Endodermal cell (in vitro differentiated cells): ENCODE measurements at places on chromosomes 6 and 20.

GRCh38 chr20:41627001-41627495 lies 8.9 kb upstream of the CHD6 start:
- no peak for DNase-seq

DNA sequence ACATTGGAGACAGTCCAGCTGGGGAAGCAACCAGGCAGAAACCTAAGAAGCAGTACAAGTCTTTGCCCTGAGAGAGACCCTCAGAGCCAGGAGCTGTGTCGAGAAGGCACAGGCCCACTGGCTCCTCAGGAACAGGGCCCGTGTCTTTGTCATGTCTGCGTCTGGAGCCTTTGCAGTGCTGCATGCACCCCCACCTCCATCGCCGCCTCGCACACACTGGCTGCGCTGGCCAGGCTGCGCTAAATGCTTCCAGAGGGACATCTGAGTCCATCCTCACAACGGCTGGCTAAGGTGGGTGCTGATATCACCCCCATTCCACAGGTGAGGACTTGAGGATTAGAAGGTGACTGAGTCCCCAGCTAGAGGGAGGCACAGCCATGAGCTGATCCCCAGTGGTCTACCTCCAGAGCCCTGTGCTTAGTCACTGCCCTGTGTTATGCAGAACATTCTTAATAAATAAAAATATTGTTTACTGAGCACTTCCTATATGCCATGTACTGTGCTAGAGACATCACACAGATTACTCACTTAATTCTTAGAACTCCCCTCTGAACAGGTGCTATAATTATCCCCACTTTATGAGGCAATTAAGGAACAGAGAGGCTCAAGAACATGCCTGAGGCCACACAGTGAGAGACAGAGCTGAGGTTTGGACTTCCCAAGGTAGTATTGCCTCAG lies 27.6 kb downstream of the GABRR2 start:
- no peak for DNase-seq

DNA sequence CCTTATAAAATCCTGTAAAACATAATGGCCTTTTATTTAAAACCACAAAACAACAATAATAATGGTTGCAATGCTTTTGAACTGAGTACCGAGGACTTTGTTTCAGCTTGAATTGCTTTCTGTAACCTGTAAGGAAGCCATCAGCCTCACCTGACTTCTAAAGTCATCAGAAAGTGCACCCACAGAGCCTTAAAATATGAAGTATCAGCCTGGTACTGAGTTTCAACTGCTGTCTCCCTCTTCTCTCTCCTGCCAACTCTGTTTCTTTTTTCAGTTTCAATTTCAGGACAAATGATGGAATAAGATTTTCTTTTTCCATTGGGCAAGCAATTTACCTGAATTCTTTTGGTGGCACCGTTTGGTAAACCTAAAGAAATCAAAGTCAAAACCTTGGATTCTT lies 119.4 kb downstream of the PHACTR1 start:
- DNase-seq, result no peak

- DNase-seq, result peak; percentile 81
These were observed 44.0 kb downstream of the EFCAB8 start for GRCh38 chr20:32902456-32903420.

- no peak for DNase-seq
These were observed at the start of gene LTB for GRCh38 chr6:31582230-31582643. LTB (minus strand) TSS chr6:31582424; CDS start chr6:31582417, 7 bp downstream.

GRCh38 chr6:149221774-149222070 lies 95.8 kb upstream of the TAB2 start:
- no peak for DNase-seq

GRCh38 chr6:115783402-115784061 lies 277.2 kb downstream of the FRK start:
- no peak for DNase-seq

GRCh38 chr6:137589067-137589848 lies 95.1 kb upstream of the OLIG3 start:
- peak; percentile 84 for DNase-seq

DNA sequence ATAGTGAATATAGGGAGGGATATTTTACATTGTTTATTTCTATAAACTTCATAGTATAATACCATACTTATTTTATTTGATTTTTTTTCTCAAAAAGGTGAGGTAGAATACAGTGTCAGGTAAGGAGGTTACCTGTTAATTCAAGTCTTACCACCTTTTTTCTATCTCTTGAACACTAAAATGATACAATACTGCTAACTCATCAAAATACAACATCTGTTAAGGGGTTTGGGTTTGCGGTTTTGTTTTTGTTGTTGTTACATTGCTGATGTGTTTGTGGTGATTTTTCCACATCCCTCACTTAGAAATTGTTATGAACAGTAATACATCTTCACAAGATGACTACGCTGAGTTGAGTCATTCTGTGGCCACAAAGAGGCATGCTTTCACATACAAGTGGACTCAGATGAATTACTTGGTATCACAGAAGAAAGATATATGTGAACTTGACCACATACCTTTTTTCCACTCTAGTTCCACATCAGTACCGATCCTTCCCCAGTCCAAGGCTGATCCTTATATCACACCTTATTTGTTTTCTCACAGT lies 139.4 kb upstream of the ID4 start:
- DNase-seq, result no peak

- DNase-seq, result no peak
These were observed 27.3 kb downstream of the ZNF391 start for GRCh38 chr6:27415898-27416297.

GRCh38 chr6:109718991-109719390 lies 27.9 kb downstream of the FIG4 start:
- DNase-seq, result no peak

DNA sequence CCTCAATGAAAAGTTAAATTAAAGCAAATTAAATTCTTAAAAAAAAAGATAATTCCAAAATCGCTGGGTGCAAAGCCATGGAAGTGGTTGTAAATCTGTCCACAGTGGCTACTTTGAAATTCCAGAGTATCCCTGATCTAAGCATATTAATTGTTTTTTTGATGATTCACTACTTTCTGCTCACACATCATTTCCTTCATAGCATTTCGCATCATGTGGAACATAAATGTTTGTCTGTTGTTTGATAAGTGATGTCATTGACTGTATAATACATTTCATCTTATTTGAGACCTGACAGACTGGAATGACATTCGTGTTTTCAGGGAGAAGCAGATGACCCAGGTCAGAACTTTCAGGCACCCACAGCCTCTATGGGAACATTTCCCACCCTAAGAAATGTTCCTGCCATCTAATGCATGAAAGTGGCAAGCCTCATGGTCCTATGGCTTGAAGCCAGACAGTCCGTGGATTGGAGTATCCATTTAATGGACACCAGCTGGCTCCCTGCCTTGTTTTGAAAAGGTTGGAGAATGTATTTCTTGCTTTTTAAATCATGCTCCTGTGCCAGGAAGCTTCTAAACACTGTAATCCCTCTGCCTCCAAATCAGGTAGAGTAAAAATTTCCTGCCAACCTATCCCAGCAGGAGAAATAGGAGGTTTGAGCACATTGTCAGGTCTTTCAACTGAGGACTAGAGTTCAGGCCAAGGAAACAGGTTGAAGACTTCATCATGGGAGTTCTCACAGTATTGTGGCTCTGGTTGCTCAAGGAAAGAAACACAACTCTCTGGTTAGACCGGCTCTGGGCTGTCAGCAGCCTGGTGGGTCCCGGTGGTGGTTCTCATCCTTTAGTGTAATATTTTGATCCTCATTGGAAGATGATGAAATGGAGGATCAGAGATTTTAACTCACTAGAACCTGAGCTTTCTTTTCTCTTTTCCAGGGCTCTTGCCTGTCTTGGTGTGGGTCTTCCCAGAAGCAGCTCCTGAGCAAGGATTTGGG lies 157.9 kb downstream of the SLC24A3 start:
- no peak for DNase-seq

DNA sequence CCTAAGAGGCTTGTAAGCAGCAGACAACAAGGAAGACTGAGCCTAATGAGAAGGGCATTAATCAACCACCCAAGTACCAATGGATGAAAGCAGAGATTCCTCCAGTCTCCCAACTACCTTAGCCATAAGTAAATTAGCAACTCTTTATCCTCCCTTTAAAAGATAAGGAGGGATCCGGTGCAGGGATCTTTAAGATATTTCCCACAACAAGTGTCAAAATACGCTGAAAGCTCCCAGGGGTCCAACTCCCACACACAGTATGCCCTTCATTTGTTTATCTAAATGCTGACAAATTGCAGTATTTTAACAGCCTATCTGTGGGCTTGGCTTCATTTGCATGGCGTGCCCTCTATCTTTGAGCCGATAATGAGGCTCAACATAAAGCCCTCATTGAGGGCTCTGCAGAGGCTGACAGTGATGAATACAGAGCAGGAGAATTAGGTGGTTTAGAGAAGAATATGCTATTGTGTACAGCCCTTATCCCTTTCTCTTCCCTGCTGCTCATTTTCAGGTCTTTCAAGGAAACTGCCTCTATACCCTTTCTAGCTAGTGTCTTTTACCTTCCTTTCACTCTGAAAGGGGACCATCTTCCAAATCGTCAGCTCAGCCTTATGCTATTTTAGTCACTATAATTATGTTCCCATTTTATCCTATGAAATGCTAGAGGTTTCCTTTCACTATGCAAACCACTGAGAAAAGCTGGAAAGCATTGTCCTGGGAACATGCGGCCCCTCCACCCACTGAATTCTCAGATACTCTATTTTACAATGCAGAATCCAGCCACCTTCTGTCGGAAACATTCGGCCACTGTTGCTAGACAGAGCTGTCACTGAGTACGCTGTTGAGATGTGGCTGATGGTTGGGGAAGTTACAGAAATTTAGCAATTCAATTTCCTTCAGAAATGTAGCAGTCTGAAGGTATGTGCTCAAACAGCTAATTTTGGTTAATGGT lies 575.2 kb upstream of the JAG1 start:
- peak; percentile 86 for DNase-seq

DNA sequence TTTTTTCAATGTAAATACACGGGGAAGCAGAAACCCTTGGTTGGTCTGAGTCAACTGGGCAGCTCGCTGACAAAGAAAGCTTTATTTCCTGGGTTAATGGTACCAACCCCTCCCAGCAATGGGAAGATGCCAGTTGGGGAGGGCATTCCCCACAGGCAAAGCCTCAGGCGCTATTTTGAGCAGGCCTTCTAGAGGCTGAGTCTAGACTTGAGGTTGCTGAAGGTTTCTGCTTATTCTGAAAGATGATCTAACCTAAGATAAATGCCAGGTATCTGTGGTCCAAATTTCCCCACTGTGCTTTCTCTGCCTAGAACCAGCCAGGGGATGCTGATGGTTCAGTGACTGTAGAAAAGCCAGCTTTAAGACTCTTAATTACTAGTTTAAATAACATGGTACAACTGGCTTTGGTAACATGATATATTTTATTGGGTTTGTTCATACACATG lies 172.5 kb upstream of the JARID2 start:
- DNase-seq, result no peak

- no peak for DNase-seq
These were observed 105.0 kb downstream of the IBTK start for GRCh38 chr6:82142524-82142923.

- DNase-seq, result no peak
These were observed 287.1 kb upstream of the SGK1 start for GRCh38 chr6:134605034-134605433.

DNA sequence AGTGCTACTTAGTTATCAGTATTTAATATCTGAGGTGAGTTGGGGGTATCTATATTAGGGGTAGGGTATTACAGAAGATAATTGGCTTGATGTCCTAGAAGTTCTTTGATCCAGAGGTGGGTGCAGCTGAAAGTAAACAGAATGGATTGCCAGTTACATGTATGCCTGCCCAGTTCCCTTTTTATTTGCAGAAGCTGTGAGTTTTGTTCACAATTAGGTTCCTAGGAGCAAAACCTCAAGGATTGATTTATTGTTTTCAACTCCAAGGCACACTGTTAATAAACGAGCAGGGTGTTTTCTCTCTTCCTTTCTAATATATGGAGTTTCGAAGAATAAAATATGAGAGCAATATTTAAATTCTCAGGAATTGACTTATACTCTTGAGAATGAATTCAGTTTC lies 129.0 kb downstream of the SULF2 start:
- DNase-seq, result no peak

DNA sequence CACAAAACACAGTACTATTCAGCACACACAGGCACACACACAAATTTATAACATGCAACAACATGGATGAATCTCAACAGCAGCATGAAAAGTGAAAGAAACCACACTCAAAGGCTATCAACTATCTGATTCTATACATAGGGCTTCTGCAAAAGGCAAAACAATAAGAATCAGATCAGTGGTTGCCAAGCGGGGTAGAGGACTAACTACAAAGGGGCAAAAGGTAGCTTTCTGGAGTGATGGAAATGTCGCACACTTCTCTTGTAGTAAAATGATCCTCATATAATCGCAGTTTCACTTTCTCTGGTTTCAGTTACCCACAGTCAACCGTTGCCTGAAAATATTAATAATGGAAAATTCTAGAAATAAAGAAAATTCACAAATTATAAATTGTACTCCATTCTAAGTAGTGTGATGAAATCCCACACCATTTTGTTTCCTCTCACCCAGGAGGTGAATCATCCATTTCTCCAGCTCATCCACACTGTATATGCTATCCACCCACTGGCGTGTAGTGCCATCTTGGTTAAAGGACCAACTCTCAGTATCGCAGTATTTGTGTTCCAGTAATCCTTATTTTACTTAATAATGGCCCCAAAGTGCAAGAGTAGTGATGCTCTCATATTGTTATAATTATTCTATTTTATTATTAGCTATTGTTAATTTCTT lies 12.8 kb upstream of the PLN start:
- no peak for DNase-seq

- DNase-seq, result peak; percentile 76
These were observed 565 bp downstream of the QKI start for GRCh38 chr6:163414946-163415619.

- DNase-seq, result no peak
These were observed 740.1 kb downstream of the QKI start for GRCh38 chr6:164154588-164154987.

DNA sequence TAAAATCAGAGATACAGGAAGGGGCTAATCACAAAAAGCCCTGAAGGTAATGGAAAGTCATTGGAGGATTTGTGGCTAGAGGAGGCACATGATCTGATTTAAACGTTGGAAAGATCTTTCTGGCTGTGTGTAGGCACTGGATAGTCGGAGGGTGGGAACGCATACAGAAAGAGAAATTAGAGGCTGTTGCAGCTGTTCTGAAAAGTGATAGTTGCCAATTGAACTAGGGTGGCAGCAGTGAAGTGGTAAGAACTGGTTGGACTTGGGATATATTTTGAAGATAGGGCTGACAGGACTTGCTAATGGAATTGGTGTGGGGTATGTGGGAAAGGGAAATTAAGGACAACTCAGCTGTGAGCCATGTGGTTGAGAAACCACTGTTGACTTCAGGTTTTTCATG lies 223.6 kb downstream of the OGFRL1 start:
- no peak for DNase-seq
